Activated CD4-positive, alpha-beta T cell treated with anti-CD3 and anti-CD28 coated beads for 36 hours (primary cell): ENCODE measurements at places on chromosomes 5 and 9. TPM values are rescaled to one million over a fixed set of nuclear protein-coding genes. Genes with fewer than 3 reads are reported as not detected.

- no peak overlapping the region for H3K27ac ChIP-seq
- H3K4me3 ChIP-seq = no peak overlapping the region
- no peak for DNase-seq
- H3K36me3 ChIP-seq = peaks cover 10% of the 10 kb centered on the region
- H3K4me1 ChIP-seq = peaks cover 29% of the 10 kb centered on the region
- H3K27me3 ChIP-seq = no peaks in the 10 kb centered on the region
These were observed 77.5 kb upstream of the GNAQ start for GRCh38 chr9:78109075-78109474.

DNA sequence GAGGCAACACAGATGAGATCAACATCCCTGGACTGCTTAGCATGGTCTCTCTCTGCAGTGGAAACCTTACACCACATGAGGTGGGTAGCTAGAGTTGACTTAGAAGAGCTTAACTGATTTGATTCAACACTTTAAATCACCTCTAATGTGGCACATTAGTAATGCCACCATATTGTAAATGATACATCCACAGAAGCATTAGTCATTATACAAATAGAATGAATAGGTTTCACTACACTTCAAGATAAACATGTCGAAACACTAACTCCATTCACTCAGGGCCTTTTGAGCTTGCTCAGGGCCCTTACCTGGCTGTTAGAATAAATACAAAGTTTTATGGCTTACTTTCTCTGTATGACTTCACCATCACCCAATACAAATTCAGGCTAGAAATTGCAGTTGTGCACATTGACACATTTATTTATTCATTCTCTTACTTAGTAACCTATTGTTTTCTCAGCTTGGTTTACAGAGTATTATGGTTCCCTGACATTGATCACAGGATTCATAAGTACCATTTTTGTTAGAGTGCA is 9.3 kb upstream of the SMAD5 start:
- peaks cover 38% of the 10 kb centered on the region for H3K27me3 ChIP-seq
- no peak overlapping the region for H3K4me3 ChIP-seq
- no peaks in the 10 kb centered on the region for H3K4me1 ChIP-seq
- H3K36me3 ChIP-seq = no peaks in the 10 kb centered on the region
- H3K27ac ChIP-seq = no peak overlapping the region

DNA sequence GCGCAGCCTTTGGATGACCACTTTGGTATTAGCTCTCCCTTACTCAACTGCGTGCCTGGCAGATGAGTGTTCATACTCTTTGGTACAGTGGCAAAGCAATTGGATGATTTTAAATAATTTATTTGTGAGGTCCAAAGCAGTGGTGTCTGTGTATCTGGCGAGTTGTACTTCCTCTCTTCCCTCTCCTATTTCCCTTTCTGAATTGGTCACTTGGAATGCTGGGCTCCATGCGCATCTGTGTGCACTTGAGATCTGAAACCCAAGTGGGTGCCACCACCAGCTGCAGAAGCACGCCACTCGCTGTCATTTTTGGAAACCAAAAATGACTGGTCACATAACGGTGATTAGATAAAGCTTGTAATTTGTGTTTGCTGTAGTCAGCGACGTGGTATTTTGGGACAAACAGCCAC is 386.0 kb upstream of the KLF4 start:
- H3K36me3 ChIP-seq = no peaks in the 10 kb centered on the region
- H3K27me3 ChIP-seq = peaks cover 3% of the 10 kb centered on the region
- H3K4me1 ChIP-seq = no peaks in the 10 kb centered on the region
- H3K4me3 ChIP-seq = no peak overlapping the region

GRCh38 chr9:88947581-88948573 is 43.4 kb upstream of the S1PR3 start:
- H3K27me3 ChIP-seq = peaks cover 19% of the 10 kb centered on the region
- no peak overlapping the region for H3K27ac ChIP-seq
- no peak for DNase-seq
- no peak overlapping the region for H3K4me3 ChIP-seq
- no peaks in the 10 kb centered on the region for H3K36me3 ChIP-seq
- H3K4me1 ChIP-seq = peaks cover 7% of the 10 kb centered on the region

GRCh38 chr9:97321691-97322090 is 14.2 kb downstream of the CCDC180 start:
- no peak overlapping the region for H3K4me3 ChIP-seq
- DNase-seq = no peak
- peaks cover 4% of the 10 kb centered on the region for H3K4me1 ChIP-seq
- H3K27me3 ChIP-seq = no peaks in the 10 kb centered on the region
- H3K27ac ChIP-seq = no peak overlapping the region
- H3K36me3 ChIP-seq = peaks cover 13% of the 10 kb centered on the region

The SLC36A3 gene
- total RNA-seq = not detected

The PROP1 gene
- total RNA-seq = not detected

The OXCT1 gene
- 70.3 TPM for total RNA-seq

The CTXN3 gene
- not detected for total RNA-seq

The LRRC19 gene
- not detected for total RNA-seq
